A549 treated with Mapracorat at 1 μM for 4 hours (cell line): ENCODE measurements at places on chromosomes 11 and 22. TPM values are rescaled to one million over a fixed set of nuclear protein-coding genes. Genes with fewer than 3 reads are reported as not detected.

BCO2 gene
- total RNA-seq = 0.25 to 1.5 TPM (median 1.1 TPM) in 5 replicates

CSF2RB gene
- not detected in 5 replicates for total RNA-seq

ZNF280B gene
- 1.0 to 1.8 TPM (median 1.4 TPM) in 5 replicates for total RNA-seq

BRSK2 gene
- 4.5 to 7.8 TPM (median 6.3 TPM) in 5 replicates for total RNA-seq

RAB3IL1 gene
- total RNA-seq = 16.0 to 23.0 TPM (median 19.1 TPM) in 5 replicates

HPS4 gene
- total RNA-seq = 14.8 to 16.0 TPM (median 15.4 TPM) in 5 replicates

HTATIP2 gene
- total RNA-seq = 185 to 198 TPM (median 192 TPM) in 5 replicates

SCN2B gene
- total RNA-seq = not detected in 5 replicates

ZBED5 gene
- 19.2 to 24.6 TPM (median 21.1 TPM) in 5 replicates for total RNA-seq

UPB1 gene
- total RNA-seq = not detected in 5 replicates

RAC2 gene
- total RNA-seq = 0.20 to 0.29 TPM (median 0.28 TPM) in 3 of 5 replicates, not detected in the others
